ENCODE measurements at places on chromosomes 6 and 20.
A peak's percentile ranks its signal among the peaks of the same experiment; 100 is the strongest.

DNA sequence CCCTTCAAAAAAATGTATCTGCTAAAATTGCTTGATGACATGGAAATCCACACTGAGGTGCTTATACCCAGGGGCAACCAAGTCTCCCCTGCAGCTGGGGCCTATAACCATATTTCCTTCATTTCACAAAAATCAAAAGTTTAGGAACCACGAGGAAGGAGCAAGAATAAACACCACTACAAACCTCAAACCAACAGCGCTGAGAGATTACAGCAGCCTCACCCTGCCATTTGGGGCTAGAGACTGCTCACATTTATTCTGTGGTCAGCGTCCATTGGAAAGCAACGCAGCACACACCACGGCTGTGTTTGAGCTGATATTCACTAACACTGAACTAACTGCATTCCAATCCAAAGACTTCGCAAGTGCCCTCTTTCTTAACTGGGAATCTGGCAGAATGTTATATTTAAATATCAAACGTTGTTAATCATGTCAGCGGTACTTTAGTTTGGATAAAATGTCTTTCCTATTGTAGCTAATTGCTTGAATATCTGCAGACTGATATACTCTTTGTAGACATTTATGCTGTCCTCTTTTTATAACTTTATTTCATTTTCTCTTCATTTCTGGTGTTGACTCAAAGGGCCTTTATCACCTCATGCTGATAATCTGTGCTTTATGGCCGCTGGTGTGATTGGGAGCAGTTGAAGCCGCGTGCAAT is 94.6 kb downstream of the FOXA2 start:
- DNase-seq = peak; percentile 58

DNA sequence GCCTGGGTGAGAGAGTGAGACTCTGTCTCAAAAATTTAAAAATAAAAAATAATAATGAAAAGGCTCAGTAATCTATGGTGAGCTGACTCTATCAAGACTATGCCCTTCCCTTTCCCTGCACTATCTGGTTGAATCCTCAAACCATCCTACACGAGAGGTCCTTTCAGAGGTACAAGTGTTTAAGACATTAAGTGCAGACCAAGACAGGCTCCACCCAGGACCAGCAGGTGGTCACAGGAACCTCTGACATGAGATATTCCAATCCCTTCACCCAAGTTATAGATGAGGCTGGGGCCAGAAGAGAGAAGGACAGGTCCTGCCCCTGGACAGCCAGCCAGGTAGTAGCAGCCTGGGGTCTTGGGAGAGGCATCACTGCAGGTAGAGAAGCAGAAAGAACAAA is 182.6 kb downstream of the NFATC2 start:
- no peak for DNase-seq

DNA sequence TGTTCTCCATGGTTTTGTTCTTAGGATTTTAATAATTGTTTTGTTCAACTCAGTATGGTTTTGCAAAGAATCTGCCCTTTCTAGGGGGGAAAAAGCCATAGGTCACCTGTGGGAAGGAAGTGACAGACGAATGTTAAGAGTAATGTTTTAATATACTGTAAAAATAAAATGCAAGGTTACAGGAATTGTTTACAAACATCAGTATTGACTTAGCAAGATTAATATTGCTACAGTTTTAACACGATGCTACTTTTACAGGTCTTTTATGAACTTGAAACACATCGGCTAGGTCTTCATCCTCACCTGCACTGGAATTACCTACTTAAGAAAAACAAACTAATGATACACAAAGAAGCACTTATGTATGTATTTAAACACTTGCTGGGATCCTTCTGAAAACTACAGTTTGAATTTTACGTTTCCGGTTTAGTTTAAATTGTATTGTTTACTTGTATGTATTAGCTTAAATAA is 1.7 kb upstream of the NKX2-4 start:
- DNase-seq = no peak

GRCh38 chr6:125529061-125529460 is 220.4 kb upstream of the HEY2 start:
- no peak for DNase-seq

- DNase-seq = no peak
These were observed 212.4 kb upstream of the RUNX2 start for GRCh38 chr6:45115696-45116095.

DNA sequence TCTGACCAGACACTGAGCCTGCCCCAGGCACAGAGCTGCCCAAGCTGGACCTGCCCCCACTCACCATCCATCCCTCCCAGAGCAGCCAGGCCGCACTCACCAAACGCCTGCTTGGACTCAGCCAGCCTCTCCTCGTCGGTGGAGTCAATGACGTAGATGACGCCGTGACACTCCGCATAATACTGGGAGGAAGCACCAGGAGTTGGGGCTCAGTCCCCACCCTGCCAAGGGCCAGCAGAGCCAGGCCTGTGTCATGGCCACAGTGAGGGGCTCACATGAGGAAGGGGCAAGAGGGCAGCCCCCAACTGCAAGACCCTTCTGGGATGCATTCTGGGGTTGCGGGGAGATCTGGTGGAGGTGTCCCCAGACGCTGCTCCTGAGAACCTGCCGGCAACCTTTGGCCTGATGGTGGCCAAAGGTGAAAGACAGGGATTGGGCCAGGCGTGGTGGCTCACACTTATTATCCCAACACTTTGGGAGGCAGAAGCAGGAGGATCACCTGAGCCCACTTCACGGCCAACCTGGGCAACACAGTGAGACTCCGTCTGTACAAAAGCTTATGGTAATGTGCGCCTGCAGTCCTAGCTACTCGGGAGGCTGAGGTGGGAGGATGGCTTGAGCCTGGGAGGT is 5.6 kb downstream of the ARFRP1 start:
- no peak for DNase-seq

DNA sequence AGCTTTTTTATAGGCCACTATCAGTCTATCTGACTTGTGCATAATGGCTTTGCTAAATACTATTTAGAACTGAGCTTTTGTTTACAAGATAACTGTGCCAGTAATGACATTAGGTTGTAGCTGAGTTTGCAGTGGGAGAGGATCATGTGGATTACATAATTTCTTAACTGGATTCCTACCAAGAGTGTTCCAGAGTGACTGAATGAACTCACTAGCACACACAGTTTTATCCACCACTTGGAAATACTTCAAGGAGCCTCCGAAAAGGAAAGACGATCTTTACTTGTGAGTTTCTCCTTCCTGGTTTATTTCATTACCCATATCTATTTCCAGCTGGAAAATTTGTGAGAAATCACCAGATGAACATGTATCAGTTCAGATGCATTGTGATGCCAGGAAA is 10.9 kb upstream of the SYNE1 start:
- no peak for DNase-seq

GRCh38 chr20:9609887-9610502 is 95.6 kb downstream of the LAMP5 start:
- DNase-seq = peak; percentile 63

- DNase-seq = no peak
These were observed 68.6 kb upstream of the FBXL4 start for GRCh38 chr6:99016355-99016754.

DNA sequence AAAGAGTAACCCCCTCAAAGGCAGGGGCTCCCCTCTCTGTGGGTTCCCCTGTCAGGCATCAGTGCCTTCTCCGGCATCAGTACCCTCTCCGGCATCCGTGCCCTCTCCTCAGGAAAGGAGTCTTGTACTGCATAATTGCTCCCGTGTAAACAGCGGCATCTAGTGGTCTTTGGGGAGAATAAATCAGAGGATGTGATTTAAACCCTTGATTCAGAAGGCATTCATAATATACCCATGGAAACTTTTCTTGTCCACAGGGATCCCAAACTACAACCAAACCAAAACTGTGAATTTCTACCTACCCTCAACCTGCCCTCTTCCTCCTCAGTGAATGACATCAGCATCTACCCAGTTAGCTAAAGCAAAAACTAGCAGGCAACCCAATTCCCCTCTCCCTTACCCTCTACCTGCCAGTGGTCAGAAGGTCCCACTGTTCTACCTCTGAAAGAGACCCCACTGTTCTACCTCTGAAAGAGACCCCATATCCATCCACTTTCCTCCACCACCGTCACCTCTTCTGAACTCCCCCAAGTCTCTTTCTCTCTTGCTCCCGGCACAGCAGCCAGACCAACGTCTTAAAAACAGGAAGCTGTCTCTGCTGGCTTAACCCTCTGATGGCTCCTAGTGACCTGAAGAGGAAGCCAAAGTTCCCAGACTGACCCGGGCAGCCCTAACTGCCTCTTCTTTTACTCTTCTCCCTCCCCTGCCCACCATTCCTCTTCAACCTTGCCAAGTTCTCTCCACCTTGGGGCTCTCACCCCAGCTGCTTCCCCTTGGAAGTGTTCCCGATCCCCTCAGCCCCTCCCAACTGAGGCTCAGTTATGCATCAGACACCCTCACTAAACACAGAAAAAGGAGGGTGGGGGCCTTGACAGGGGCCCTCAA is 27.2 kb downstream of the UBE2V1 start:
- peak; percentile 71 for DNase-seq

DNA sequence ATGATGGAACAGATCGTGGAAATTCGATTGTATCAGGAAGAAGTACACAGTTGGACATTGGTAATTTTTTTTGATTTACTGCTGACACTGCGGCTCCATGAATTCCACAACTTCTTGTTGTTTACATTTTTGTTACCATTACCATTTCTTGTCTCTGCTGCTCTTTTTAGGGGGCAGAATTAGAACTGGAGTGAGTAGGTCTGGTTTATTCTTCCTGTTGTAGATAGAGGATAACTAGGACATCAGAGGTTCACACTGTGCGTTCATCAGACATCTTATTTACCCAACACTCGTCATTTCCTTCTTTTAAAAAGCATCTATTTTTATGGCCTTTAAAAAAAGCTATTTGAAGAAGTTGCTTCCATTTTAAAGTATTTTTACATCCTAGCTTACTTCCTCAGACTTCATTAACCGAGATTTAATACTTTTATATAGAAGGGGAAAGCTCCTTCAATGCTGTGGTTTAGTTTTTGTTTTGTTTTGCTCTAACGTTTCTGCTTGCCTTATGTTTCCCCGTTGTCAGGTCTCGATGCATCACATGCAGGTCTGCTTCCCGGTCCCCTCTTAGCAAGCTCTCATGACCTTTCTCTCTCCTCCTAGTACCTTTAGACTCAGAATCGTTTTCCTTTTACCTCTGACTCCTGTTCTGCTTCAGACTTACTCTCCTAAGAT is 139.1 kb downstream of the ARID1B start:
- no peak for DNase-seq

DNA sequence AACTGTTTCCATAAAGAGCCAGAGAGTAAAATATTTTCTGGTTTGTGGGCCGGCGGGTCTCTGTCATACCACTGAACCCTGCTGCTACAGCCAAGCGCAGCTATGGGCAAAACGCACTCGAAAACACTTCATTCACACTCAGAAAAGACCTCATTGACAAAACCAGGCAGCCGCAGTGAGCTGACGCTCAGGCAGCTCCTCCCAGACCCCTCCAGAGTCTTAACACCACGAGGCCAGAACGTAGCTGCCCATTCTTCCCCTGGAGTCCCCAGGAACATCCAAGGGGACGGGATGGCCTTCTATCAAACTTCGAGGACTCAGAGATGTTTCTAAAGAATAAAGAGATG is 35.6 kb upstream of the ZBP1 start:
- no peak for DNase-seq

DNA sequence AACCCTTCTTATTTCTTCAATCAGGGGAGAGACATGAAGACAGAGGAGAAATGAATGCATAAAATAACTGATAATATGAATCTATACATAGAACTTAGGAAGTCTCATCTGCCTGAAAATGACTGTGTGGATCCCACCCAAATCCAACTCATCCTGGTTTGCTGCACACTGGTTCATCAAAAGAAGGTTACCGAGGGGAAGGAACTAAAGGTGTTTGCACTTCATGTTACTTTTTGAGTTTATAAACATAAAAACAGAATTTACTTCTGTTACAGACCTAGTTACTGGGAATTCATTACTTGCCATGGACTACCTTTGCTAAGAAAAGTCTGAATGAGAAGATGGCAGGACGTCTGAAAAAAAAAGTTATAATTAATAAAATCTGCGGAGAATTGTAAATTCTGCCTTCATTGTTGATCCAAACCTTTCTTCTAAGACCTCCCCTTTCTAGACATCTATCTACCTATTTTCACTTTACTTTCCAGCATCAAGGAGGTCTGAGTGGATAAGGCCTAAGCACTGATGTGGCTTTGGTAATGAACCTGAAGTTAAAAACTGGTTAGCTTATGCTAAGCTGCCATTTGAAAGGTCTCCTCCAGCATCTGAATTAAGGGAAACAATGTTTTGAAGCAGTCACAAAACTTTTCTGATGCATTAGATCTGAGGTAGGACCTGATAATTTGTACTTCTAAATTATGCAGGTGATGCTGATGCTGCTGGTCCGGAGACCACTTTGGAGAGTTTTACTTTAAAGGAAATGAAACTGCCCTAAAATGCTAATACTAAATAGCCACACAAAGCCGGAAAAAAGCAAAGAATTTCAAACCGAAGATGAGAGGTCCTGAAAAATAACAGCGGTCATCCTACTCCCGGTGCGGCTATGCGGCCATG is 84.0 kb downstream of the HFE start:
- DNase-seq = no peak

- DNase-seq = no peak
These were observed 11.3 kb downstream of the ZHX3 start for GRCh38 chr20:41306061-41306727.

DNA sequence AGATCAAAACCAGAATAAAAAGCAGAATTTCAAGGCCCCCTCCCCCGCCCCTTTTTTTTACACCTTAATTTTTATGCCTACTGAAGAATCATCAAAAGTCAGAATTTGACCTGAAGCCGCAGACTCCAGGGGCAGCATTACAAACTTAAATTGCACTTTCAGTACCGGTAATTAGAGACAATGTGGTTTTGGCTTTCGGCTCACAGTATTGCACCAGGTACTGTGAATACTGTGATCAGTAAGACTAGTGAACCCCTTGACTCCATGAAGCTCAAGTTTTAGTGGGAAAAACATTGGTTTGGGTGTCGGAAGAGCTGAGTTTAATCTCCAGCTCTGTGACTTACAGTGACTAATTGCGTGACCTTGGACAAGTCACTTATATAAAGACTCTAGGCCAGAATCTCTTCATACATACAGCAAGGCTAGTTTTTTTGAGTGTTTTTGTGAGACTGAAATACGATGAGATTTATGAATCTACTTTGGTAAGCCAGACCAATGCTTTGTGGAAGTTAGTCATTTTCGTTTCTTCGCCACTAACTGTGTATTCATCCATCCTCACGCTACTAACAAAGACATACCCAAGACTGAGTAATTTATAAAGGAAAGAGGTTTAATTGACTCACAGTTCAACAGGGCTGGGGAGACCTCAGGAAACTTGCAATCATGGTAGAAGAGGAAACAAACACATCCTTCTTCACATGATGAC is 114.7 kb downstream of the SASH1 start:
- DNase-seq = no peak

GRCh38 chr6:140385679-140386078 is 1011.2 kb upstream of the CITED2 start:
- no peak for DNase-seq

Measured in NCI-H2081 (cell line).